ENCODE measurements at places on chromosomes 12 and 14. TPM values are rescaled to one million over a fixed set of nuclear protein-coding genes. Genes with fewer than 3 reads are reported as not detected.

The ACSM4 gene
- not detected for total RNA-seq

The SOX5 gene
- total RNA-seq, result 11.9 TPM

The CLEC9A gene
- total RNA-seq, result not detected

The TMPRSS12 gene
- not detected for total RNA-seq

The NUDT14 gene
- 41.3 TPM for total RNA-seq

The VPS37B gene
- 52.1 TPM for total RNA-seq

The UNC79 gene
- total RNA-seq, result 1.7 TPM

The RNASE1 gene
- 3.6 TPM for total RNA-seq

DNA sequence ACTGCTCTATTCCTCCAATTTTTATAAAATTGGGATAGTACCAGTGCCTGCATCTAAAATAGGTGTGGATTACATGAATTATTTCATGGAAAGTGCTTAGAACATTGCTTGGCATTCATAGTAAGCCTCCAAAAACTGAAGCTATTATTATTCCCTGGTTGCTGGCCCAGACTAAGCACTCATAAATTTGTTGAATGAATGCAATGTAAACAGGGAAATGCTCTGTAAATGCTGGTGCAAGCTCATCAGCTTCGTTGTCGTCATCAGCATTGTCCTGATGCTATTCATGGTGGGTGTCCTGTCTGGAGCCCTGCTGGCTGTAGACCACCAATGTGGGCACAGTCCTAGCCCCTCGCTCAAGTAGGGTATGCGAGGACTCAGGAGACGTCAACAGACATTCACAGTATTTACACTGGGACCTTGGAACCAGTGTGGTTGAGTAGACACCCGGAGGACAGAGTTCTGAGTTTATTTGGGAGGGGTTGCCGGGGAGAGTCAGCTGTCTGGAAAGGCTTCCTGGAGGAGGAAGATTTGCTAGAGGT, 16.5 kb downstream of the BDKRB2 start:
- no peak overlapping the region for H3K4me3 ChIP-seq
- H3K36me3 ChIP-seq, result no peaks in the 10 kb centered on the region
- H3K27me3 ChIP-seq, result no peaks in the 10 kb centered on the region
- DNase-seq, result no peak

DNA sequence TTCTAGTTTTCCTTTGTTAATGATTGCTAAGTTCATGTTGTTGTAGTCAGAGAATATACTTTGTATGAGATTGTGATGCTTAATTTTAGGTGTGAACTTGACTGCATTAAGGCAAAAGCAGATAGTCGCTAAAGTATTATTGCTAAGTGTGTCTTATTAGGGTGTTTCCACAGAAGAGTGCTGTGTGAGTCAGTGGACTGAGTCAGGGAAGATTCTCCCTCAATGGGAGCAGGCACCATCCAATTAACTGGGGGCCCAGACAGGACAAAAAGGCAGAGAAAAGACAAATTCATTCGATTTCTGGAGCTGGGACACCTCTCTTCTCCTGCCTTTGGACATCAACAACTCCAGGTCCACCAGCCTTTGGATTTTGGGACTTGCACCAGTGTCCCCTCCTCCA, 48.5 kb downstream of the BAZ1A start:
- no peak for DNase-seq
- H3K4me3 ChIP-seq, result no peak overlapping the region
- no peaks in the 10 kb centered on the region for H3K27me3 ChIP-seq
- H3K4me1 ChIP-seq, result peaks cover 6% of the 10 kb centered on the region
- H3K36me3 ChIP-seq, result no peaks in the 10 kb centered on the region
- H3K27ac ChIP-seq, result no peak overlapping the region

GRCh38 chr14:51738754-51739153, 87.0 kb downstream of the FRMD6 start:
- no peaks in the 10 kb centered on the region for H3K4me1 ChIP-seq
- H3K27ac ChIP-seq, result no peak overlapping the region
- H3K27me3 ChIP-seq, result no peaks in the 10 kb centered on the region
- no peak for DNase-seq
- no peak overlapping the region for H3K4me3 ChIP-seq

GRCh38 chr12:12685305-12685704, 10.7 kb downstream of the GPR19 start:
- no peak for DNase-seq
- H3K4me3 ChIP-seq, result no peak overlapping the region
- no peaks in the 10 kb centered on the region for H3K36me3 ChIP-seq
- H3K27me3 ChIP-seq, result no peaks in the 10 kb centered on the region
- H3K4me1 ChIP-seq, result peaks cover 10% of the 10 kb centered on the region
- no peak overlapping the region for H3K27ac ChIP-seq

DNA sequence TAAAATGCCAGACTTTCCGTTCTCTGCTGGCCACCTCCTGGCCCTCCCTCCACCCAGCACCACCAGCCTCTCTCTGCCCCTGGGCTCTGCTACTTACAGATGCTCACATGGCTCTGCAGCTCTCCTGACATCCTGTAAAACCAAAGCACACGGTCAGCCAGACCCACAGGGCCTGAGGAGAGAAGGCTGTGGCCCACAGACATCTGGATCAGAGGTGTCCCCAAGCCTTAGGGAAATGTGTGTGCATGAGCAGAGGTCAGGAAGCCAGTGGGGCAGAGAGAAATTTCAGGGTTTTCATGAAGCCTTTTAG, 11.5 kb downstream of the KRT77 start:
- no peaks in the 10 kb centered on the region for H3K4me1 ChIP-seq
- no peak for DNase-seq
- H3K27me3 ChIP-seq, result peaks cover 58% of the 10 kb centered on the region
- H3K4me3 ChIP-seq, result no peak overlapping the region
- no peaks in the 10 kb centered on the region for H3K36me3 ChIP-seq
- H3K27ac ChIP-seq, result no peak overlapping the region

GRCh38 chr14:51277753-51278415, 37.8 kb downstream of the TMX1 start:
- DNase-seq, result no peak
- no peak overlapping the region for H3K27ac ChIP-seq
- H3K36me3 ChIP-seq, result no peaks in the 10 kb centered on the region
- H3K4me1 ChIP-seq, result no peaks in the 10 kb centered on the region
- H3K4me3 ChIP-seq, result no peak overlapping the region

DNA sequence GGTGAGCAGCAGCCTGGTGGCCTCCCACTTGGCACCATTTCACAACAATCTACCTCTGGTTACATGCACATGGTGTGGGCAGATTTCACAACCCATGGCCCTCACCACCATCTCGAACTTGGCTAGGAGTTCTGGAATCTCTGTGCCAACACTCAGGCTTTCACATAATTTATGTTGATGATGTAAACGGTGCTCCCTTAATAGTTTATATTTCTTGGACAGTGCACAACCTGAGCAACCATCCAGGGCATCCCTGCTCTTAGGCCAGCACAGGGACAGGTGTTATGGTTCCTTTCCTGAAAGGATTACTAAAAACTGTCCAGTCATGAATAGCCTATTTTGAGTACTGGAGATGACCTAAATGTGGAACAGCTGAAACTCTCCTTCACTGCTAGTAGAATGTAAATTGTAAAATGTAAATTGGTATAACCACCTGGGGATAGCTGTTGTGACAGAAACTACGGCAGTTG, 28.6 kb downstream of the ABCB9 start:
- no peaks in the 10 kb centered on the region for H3K4me1 ChIP-seq
- H3K27me3 ChIP-seq, result no peaks in the 10 kb centered on the region
- DNase-seq, result peak; percentile 25
- no peak overlapping the region for H3K27ac ChIP-seq

DNA sequence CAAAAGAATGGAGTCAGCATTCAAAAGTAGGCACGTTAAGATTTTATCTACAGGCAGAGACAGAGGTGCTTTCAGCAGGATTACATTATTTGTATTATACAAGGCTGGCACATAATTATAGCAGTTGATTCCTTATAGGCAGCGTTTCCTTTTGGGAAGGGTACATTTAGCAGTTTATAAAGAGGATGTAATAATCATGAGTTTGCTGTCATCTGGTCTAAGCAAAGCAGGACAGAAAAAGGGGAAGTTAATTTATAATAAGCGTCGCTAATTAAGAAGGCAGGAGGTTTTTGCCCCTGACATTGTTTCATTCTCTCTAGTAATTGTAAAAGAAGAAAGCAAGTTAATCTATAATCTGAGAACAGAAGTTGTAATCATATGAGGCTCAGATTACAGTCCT, 259.9 kb upstream of the MDGA2 start:
- H3K27ac ChIP-seq, result no peak overlapping the region
- H3K4me1 ChIP-seq, result no peaks in the 10 kb centered on the region
- no peaks in the 10 kb centered on the region for H3K36me3 ChIP-seq
- no peaks in the 10 kb centered on the region for H3K27me3 ChIP-seq
- H3K4me3 ChIP-seq, result no peak overlapping the region

- DNase-seq, result peak; percentile 84
- peaks cover 46% of the 10 kb centered on the region for H3K4me1 ChIP-seq
- H3K4me3 ChIP-seq, result peak overlapping the region; percentile 55
- peak overlapping the region; percentile 93 for H3K27ac ChIP-seq
- no peaks in the 10 kb centered on the region for H3K27me3 ChIP-seq
These were observed 11.9 kb downstream of the RARG start for GRCh38 chr12:53219956-53220693.

DNA sequence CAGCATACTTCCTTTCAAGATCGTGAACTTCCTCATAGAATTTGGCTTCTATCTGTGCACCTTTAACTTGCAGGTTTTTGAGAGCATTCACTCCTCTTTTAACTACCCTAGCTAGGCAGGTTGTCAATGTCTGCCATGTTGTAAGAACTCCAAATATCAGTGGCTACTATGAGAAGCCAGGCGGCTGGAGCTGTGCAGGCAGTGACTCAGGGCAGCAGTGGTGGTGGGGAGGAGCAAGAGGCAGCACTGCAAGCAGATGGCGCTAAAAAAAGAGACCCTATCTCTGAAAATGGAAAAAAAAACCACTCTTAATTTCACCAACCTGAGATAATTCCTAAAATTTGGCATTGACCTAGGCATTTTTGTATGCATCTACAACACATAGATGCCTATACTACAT, 28.5 kb downstream of the YARS2 start:
- H3K4me3 ChIP-seq, result no peak overlapping the region
- peak; percentile 8 for DNase-seq
- peaks cover 30% of the 10 kb centered on the region for H3K36me3 ChIP-seq
- no peaks in the 10 kb centered on the region for H3K4me1 ChIP-seq

DNA sequence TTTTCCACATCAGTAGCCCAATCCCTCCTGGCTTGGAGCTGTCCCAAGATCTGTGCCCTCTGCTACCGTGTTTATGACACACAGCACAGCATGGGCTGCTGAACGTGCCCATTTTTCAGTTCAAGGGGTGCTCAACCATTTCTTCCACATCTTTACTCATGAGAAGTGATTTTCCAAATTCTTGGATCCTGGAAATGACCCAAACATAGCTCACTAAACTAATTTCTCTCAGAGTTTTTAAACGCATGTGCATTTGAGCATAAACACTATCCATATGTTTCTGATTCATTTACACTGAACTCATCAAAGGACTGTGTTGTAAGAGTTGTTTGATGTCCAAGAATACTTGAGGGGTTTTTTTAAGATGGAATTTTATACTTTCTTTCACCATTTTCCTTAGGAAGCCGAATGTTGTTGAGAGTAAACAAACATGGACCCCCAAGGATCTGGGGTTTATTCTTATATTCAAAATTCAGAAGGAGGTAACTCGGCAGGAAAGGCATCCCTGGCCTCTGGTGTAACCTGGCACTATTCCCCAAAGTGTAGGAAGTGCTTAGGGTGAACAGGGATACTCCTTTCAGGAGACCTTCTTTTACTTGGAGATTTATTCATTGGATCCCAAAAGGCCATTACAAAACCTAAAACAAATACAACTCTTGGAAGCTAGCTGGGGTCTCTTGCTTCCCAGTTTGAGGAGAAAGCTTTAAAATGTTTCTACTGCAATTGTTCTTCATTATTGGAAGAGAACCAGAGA, 215.0 kb downstream of the BMP4 start:
- no peaks in the 10 kb centered on the region for H3K4me1 ChIP-seq
- H3K27me3 ChIP-seq, result no peaks in the 10 kb centered on the region
- H3K27ac ChIP-seq, result no peak overlapping the region
- no peaks in the 10 kb centered on the region for H3K36me3 ChIP-seq

GRCh38 chr12:120965534-120966091, 12.7 kb upstream of the HNF1A start:
- H3K36me3 ChIP-seq, result no peaks in the 10 kb centered on the region
- no peaks in the 10 kb centered on the region for H3K27me3 ChIP-seq
- H3K4me1 ChIP-seq, result no peaks in the 10 kb centered on the region
- H3K27ac ChIP-seq, result no peak overlapping the region
- no peak overlapping the region for H3K4me3 ChIP-seq
- DNase-seq, result no peak

- no peak overlapping the region for H3K27ac ChIP-seq
- H3K4me1 ChIP-seq, result no peaks in the 10 kb centered on the region
- H3K36me3 ChIP-seq, result no peaks in the 10 kb centered on the region
- H3K4me3 ChIP-seq, result no peak overlapping the region
- no peak for DNase-seq
- no peaks in the 10 kb centered on the region for H3K27me3 ChIP-seq
These were observed 36.8 kb downstream of the FGD4 start for GRCh38 chr12:32435921-32436705.

GRCh38 chr14:53491256-53491883, 338.2 kb upstream of the DDHD1 start:
- peaks cover 3% of the 10 kb centered on the region for H3K27me3 ChIP-seq
- no peaks in the 10 kb centered on the region for H3K36me3 ChIP-seq
- DNase-seq, result no peak
- H3K4me3 ChIP-seq, result no peak overlapping the region
- peaks cover 21% of the 10 kb centered on the region for H3K4me1 ChIP-seq

DNA sequence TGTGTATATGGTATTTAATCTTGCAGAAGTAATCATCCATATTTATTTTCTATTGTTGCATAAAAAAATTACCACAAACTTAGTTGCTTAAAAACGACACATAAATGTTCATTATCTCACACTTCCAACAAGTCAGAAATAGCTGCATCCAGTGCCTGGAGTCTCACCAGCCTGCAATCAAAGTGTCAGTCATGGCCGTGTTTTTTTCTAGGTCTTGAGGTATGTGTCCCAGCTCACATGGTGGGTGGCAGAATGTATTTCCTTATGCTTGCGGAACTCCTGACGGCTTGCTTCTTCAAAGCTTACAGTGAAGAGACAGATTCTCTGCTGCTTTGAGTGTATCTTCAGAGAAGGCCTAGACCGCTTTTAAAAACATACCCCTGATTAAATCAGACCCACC, 670.2 kb upstream of the LMO3 start:
- DNase-seq, result no peak
- H3K27me3 ChIP-seq, result no peaks in the 10 kb centered on the region
- H3K4me1 ChIP-seq, result no peaks in the 10 kb centered on the region
- H3K4me3 ChIP-seq, result no peak overlapping the region
- no peaks in the 10 kb centered on the region for H3K36me3 ChIP-seq
- no peak overlapping the region for H3K27ac ChIP-seq

DNA sequence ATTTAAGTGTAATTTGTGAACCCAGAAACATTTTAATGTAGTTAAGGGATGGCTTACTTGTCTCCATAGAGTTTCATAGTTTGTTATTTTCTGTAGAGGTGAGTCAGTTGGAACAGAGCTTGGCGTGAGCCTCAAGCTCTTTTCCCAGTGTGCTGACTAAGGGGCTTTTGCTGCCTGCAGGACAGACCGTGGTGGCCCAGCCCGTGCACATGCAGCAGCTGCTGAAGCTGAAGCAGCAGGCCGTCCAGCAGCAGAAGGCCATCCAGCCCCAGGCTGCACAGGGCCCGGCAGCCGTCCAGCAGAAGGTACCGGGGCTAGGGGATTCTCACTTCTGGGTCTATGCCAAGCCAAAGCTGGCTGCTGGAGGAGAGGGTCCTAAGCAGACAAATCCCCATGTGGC, 76.9 kb downstream of the DDX51 start:
- no peak overlapping the region for H3K27ac ChIP-seq
- H3K4me3 ChIP-seq, result no peak overlapping the region
- DNase-seq, result no peak
- H3K27me3 ChIP-seq, result no peaks in the 10 kb centered on the region
- H3K4me1 ChIP-seq, result no peaks in the 10 kb centered on the region

- no peaks in the 10 kb centered on the region for H3K36me3 ChIP-seq
- no peak overlapping the region for H3K4me3 ChIP-seq
- DNase-seq, result no peak
- peaks cover 42% of the 10 kb centered on the region for H3K4me1 ChIP-seq
- H3K27ac ChIP-seq, result no peak overlapping the region
These were observed 4.0 kb downstream of the NCOR2 start for GRCh38 chr12:124563401-124563800.
